ENCODE measurements at places on chromosomes 13 and 19.

GRCh38 chr13:47413526-47413925 is 516.7 kb upstream of the HTR2A start:
- DNase-seq = no peak

GRCh38 chr13:97515643-97516042 is 81.7 kb downstream of the RAP2A start:
- DNase-seq = no peak

DNA sequence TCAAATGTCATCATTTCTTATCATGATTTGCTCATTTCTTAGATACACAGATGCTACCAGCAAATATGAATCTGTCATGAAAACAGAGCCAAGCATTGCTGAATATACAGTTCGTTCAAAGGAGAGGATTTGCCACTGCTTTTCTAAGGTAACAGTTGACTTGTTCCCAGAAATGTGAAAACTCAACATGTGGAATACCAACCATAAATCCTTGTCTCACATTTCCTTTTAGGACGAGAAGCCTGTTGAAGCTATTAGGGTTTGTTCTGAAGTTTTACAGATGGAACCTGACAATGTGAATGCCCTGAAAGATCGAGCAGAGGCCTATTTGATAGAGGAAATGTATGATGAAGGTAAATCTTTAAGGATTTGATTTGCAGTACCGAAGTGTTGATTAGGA is 86.7 kb downstream of the DNAJC3 start:
- no peak for DNase-seq

- DNase-seq = no peak
Measured at GRCh38 chr19:12974301-12975220, 5.2 kb downstream of the DAND5 start.

- DNase-seq = no peak
Measured at GRCh38 chr13:97945792-97946419, 7.6 kb upstream of the IPO5 start.

- DNase-seq = no peak
Measured at GRCh38 chr19:20171285-20171684, 4.3 kb downstream of the ZNF486 start.

DNA sequence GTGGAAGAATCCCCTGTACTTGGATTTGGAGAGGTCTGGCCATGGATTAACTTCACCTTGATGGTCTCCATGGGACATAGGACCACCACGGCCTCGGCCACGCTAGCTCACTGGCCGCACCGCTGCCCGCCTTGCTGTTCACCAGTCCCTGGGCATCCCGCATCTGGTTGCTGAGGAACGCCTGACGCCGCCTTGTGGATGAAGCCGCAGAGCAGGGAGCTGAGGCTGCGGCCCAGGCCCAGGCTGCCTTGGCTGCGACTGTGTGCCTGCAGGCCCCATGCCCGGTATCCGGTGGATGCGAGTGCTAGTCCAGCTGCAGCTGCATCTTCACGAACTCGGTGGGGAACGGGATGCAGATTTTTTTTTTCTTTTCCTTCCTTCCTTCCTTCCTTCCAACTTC is 1407.1 kb downstream of the UQCRFS1 start:
- no peak for DNase-seq
